ENCODE measurements at places on chromosomes 1 and 21.

DNA sequence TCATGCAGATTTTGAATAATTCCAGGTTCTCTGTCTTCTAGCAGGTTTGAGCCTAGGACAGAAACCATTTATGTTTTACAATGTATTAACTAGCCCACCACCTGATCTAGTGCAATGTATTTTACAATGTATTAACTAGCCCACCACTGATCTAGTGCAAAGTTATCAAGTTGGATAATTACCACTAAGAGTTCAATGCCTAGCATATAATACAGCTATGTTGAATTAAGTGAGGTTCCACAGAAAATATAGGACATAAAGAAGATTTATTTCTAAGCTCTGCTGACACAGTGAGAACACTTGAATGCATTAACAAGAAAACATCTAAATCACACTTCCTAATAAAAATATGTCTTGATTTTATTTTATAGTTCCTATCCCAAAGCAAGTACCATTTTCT is 854.6 kb upstream of the NEGR1 start:
- DNase-seq = no peak

DNA sequence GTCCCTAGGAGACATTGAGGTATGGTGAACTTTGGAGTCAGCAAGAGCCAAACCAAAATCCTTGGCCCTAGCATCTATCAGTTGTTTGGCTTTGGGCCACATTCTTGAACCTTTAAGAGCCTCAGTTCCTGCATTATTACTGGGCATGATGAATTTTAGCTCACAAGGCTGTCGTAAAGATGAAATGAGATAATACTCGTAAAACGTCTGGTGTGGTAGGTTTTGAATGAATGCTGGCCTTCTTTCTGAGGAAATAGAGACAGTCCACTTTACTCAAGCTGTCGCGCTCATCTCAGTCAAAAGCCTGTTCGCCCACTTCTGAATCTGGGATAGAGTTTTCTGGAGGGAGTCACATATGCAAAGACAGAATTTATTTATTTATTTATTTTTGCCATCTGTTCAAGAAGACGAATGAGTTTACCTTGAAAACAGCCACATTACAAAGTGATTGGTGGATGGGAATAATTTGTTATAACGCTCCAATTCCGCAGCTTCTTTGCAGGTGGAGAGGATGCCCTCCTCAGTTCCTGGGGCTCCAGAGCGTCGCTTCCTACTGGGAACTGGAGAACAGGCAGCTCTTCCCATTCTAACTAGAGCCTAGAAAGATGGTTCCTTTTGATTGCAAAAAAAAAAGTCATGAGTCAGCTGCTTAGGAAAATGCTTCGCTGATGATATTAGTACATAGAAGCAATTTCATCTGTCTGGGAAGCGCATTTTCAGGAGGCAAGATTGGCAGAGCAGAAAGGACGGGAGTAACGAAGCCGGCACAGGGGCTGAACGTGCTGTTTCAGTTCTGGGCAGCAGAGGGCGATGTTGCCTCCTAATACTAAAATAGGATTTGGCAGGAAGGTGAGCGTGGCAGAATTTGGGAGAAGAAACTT is 49.9 kb upstream of the CYP2J2 start:
- peak; percentile 87 for DNase-seq

GRCh38 chr21:46154155-46154954 is 1.0 kb downstream of the FTCD start:
- DNase-seq = no peak

DNA sequence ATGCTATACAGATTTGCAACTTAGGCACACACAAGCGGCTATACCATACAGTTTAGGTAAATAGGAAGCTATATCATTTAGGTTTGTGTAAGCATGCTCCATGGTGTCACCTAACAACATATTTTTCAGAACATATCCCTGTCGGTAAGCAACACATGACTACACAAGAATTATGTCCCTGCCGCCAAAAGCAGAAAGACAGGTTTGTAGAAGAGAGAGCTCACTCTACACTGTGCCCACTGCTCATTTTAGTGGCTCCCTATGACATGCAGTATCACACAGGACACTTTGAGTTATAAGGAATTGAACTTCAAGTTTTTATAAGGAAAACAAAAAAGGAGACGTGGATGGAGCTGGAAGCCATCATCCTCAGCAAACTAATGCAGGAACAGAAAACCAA is 132.5 kb upstream of the KAZN start:
- peak; percentile 31 for DNase-seq

- DNase-seq = no peak
Observed at GRCh38 chr1:42311897-42312296, 23.1 kb downstream of the FOXJ3 start.

- no peak for DNase-seq
Observed at GRCh38 chr1:226397955-226398636, 9.8 kb downstream of the PARP1 start.

- DNase-seq = peak; percentile 4
Observed at GRCh38 chr21:30216041-30216723, at the start of gene CLDN8. TSS of gene CLDN8 (minus strand) at chr21:30216097. CDS start at chr21:30215925, 172 bp downstream.

DNA sequence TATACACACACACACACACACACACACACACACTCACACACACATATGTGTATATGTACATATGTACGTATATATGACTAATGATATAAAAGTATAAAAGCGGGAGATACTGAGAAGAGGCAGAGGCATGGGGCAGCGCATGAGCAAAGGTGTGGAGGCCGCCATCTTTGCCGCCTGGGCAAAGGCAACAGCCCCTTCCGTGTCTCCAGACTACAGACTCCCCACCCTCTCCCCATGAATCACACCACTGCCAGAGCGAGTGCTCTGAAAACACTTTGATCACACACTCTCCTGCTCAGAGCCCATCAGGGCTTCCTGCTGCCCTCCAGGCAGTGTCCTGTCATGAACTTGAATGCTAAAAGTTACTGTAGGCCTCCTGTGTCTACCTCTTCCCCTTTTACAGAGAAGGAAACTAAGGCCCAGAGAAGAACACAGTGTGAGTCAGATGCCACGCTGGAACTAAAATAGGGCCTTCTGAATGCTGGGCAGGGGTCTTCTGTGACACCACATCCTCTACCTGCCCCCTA is 54.7 kb upstream of the SSBP3 start:
- no peak for DNase-seq

GRCh38 chr1:230985711-230986110 is 6.8 kb downstream of the ARV1 start:
- no peak for DNase-seq
